ENCODE measurements at places on chromosomes 11 and 22.

DNA sequence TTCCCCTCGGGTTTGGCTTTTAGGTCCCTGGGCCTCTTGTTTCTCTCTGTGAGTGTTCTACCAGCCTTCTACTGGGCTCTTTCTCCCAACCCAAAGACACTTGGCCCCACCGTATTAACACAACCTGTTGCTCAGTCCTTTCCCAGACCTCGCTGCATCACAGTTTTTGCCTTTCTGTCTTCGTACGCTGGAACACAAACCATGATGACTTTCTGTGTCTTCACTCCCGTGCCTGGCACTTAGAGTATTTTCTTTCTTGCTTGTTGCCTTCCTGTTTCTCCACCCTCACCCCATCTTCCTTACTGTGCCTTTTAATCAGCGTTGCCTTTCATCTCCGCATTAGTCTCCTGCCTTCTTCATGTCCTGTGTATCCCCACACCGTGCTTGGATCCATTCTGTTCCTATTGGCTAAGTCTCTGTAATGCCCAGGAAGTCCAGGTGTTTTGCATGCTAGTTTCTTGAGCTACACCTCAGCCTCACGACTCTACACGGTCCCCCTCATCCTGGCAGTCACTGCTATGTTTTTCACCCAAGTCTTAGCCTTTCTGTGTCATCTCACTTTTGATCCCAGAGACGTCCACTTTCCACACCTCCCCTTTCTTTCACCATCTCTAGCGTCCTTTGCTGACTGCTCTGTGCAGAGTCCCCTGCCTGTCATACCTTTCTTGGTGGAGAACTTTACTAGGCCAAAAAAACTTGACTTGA is 1.6 kb downstream of the MARK2 start:
- no peak for DNase-seq

- DNase-seq = no peak
Observed at GRCh38 chr11:119223856-119224255, 17.7 kb downstream of the CBL start.

DNA sequence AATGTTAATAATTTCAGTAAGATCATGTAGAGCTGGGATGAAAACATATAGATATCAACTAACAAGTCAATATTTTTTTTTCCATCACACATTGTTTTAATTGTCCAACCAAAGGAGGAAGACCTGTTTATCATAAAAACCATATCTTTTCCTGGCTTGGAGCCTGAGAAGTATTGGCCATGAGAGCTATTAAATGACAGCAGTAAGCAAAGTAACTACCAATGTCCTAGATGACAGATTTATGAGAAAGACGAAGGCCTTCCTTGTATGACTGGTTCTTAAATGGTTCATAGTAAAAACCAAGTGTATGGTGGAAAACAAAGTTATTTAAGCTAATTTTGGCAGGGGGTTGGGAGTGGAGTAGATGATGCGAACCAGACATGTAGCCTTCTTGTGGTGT is 1147.1 kb upstream of the TENM4 start:
- DNase-seq = no peak

DNA sequence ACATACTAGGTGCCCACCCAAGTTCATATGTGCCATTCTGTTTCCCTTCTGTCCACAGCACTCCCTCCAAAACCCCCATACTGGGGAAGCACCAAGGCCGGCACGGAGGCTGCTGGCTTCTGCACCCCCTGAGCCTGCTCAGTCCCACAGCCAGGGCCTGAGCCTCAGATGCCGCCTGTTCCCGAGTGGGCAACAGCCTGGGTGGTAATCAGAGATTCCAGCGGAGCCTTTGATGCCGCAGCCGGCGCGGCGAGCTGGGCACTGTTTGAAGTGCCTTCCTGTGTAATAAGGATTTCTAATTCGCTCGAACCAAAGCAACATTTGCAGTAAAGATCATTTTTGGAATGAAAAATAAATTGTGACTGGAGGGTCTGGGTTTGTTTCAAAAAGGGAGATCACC is 460.3 kb downstream of the SOX6 start:
- DNase-seq = no peak

DNA sequence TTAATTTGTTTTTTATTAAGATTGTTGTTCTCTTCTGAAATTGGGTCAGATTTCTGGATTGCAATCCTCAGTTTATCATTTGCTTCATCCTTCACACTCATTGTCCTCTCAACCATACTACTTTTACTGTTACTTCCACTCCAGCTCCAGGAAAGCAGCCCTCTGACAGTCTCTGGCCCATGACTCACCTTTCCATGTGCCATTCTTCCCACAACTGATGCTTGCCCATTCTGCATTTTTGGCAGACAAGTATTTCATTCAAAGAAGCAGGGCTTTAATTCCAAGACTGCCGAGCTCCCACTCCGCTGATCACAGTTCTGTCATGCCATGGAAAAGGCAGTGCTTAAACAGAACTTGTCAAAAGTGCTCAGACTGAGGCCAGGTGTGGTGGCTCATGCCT is 139.2 kb downstream of the WNT11 start:
- DNase-seq = no peak

- no peak for DNase-seq
Observed at GRCh38 chr22:39283322-39284141, 35.9 kb downstream of the RPL3 start.

DNA sequence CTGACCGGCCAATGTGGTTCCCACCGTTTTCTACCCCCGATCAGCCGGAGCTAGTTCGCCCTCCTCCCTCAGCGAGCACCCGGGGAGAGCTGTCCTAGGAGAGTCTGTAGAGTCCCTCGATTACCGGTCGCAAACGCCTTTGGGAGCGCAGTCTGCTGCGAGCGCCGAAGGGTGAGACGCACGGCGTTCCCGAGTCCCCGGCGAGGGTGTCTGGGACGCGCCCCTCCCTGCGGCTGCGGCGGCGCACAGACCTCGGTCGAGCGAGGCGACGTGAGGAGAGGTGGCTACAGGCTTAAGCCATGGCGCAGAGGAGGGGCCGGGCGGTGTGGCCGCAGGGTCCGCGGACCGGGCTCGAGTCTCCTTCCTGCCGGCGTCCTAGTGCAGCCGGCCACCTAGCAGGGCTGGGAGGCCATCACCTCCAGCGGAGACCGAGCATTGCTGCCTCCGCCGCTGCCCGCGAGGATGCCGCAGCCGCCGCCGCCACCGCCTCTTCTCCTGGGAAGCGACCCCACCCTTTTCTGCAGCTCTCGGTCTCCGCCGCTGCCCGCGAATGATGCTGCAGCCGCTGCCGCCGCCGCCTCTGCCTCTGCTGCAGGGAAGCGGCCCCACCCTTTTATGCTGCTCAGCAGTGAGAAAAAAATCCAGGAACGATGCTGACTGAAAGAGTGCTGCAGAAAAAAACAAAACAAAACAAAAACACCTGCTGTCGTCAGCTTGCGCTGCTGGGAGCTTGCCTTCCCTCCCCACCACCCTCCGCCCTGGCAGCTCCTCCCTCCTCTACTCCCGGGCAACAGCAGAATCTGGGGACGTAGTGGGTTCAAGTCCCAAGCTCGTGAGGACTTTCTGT is at the start of gene MAP6:
MAP6 (minus strand) TSS at position 588 of the 847 bp plus-strand sequence. CDS start 669 bp downstream, outside the sequence.
- no peak for DNase-seq

DNA sequence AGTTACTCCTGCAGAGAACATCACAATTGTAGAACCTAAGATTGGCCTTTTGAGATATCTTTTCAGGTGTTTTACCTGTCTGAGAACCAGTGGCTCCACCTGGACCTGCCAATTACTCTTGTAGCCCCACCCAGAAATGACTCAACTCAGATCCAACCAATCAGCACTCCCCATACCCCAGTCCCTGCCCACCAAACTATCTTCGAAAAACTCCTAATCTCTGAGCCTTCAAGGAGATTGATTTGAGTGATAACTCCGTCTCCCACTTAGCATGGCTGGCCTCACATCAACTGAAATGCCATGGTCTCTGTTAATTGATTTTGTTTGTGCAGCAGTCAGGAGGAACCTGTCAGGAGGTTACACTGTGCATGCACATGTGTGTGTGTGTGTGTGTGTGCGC is 103.6 kb downstream of the MTNR1B start:
- no peak for DNase-seq

- no peak for DNase-seq
Observed at GRCh38 chr11:98568013-98568412, 452.7 kb upstream of the CNTN5 start.

GRCh38 chr22:32058656-32059260 is 15.7 kb downstream of the SLC5A1 start:
- DNase-seq = no peak

DNA sequence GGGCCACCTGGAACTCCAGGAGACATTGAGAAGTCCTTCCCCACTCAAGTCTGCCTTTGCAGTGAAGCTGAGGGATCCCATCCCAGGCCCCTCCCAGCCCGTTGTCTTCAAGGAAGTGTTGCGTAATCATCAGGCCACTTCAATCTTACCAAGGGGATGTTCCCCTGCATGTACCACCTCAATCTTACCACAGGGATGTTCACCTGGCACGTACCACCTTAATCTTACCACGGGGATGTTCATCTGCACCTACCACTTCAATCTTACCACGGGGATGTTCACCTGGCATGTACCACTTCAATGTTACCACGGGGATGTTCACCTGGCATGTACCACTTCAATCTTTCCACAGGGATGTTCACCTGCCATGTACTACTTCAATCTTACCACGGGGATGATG is 108.0 kb upstream of the SYN3 start:
- DNase-seq = no peak

- DNase-seq = no peak
Observed at GRCh38 chr11:2644844-2645778, 54.7 kb downstream of the KCNQ1OT1 start.

DNA sequence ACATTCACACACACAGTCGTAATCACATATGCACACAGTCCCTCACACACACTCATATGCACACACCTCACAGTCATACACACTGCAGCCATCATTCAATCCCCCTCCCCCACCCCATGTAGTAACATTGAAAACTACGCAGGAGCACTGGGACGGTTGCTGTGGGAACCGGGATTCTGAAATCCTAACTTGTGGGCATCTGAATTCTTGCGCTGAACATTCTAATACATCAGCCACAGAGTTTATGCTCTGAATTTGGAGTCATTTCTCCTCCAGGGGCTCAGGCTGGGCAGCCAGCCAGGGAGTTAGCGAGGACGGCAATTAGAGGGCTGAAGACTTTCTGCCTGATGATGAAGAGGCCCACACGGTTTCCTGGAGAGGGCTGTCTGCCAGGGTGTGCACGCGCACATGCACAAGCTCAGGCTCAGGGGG is 32.7 kb downstream of the CD6 start:
- DNase-seq = no peak

DNA sequence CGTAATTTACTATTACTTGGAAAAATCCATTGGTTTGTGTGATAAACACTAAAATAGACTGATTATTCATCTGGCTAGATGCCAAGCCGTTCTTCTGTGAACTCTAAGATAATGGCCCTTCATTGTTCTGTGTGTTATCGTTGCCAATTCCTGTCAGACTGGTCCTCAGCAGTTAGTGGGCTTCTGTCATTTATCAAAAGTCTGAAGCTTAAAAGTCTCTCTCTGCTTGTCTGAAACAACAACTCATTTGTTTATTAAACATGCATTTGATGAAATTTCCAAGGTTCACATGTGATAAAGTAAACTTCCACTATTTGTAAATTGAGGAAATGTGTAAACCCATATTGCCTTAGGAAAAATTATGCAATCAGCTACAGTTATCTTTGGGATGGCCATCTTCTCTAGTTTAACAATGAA is 21.1 kb upstream of the RDX start:
- no peak for DNase-seq

DNA sequence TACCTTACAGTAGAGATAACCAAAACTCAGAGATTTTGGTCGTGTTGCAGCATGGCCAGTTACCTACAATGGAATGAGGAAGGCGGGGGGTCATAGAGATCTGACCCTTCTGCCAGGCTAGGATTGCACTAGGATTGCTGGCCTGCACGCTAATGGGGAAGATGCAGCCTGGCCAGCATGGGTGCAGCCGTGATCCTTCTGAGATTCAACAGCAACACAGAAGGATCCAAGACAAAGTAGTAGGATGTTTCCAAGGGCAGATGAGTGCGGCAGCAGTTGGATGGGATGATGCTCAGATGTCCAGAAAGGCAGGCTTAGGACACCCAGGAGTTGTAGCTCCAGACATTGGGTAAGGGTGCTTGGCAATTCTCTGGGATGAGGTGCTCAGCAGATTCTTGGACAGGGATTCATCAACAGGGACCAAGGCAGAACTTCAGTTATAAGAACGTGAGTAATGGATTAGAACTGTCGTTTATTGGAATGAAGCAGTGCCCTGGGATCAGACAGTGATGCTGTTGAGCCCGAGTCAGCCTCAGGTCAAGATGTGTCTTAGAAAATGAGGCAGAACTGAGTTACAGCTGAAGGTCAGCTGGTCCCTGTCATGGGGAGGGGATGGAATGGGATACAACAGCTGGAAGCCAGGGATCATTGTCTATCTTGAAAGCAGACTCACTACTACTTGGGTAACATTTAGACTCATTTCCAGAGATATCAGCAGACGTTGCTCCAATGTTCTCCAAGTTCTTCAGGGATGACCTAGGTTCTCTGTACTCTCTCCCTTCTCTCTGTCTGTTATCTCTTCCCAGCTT is 71.0 kb downstream of the PARVA start:
- DNase-seq = no peak

DNA sequence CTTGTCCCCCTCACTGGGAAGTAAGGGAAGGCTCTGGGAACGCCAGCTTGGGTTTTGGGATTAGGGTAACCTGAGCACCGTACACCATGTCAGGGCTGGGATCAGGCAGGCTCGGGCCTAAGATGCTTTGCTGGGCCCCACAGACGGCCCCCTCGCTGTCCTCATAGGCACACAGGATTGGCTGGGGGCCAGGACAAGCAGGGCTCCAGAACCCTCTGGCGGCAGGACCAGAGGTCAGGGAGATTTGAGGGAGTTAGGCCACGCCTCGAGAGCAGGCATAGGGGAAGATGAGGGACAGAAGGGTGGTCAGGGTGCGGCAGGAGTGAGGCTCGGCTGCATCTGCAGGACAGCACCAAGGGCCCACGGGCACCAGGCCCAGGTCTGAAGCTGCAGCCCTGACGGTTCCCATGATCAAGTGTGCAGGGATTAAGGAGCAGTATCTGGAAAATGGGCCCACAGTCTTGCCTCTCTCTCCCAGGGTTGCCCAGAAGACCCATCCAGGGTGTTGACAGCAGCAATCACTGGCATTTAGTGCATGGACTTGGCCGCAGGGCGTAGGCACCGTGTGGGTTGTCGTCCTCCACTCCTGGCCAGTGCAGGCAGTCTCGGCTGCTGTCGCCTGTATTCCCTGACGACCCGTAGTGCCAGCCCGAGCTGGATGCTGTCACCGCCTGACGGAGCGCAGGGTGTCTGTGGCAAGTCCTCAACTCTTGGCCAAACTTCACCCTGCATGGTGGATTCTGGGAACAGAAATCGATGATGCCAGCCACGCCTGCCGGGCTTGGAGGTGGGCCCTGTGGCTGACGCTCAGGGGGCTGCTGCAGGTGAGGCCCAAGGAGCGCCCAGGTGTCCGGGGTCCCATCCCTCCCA is 15.7 kb upstream of the GNB1L start:
- DNase-seq = no peak

All from AG04450 (cell line).